ENCODE measurements at places on chromosomes 11 and 22.
A peak's percentile ranks its signal among the peaks of the same experiment; 100 is the strongest.

GRCh38 chr11:3156661-3157311 is 8.3 kb downstream of the OSBPL5 start:
- H3K27me3 ChIP-seq: no peaks in the 10 kb centered on the region
- H3K4me3 ChIP-seq: no peak overlapping the region
- no peak overlapping the region for H3K27ac ChIP-seq
- H3K4me1 ChIP-seq: no peaks in the 10 kb centered on the region

DNA sequence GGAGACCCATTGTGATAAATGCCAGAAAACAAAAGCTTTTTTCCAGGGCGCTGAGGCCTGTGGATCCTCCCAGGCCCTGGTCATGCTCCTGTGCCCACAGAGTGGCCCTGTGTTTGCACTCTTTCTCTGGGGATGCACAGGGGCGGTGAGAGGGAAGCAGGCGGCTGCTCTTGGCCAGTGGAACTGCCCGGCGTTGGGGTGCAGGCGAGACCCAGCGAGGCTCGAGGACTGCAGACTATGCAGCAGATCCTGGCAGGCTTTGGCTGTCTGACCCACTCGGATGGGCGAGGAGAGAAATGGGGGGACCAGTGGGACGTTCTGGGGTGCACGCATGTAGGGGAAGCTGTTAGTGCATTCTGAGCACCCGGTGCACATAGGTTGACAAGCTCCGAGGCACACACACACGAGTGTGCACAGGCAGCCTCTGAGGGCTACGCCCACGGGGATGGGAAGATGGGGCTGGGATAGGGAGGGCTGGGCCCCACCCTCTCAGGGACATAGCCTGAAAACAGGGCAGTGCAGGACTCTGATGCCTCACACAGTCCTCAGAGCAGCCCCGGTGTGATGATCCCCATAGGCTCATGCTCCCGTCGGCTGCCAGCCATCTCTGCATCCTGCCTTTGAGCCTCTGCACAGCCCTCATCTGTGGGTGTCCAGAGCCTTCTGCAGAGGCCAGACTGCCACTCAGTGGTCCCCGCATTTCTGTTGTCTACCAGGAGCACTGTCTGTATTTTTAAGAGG is 1233.5 kb downstream of the BRD1 start:
- H3K36me3 ChIP-seq: no peaks in the 10 kb centered on the region
- no peaks in the 10 kb centered on the region for H3K4me1 ChIP-seq
- H3K27me3 ChIP-seq: no peaks in the 10 kb centered on the region
- no peak overlapping the region for H3K4me3 ChIP-seq

- no peaks in the 10 kb centered on the region for H3K27me3 ChIP-seq
- DNase-seq: no peak
- no peak overlapping the region for H3K27ac ChIP-seq
- H3K4me3 ChIP-seq: no peak overlapping the region
- no peaks in the 10 kb centered on the region for H3K36me3 ChIP-seq
These were observed 89.5 kb upstream of the HTATIP2 start for GRCh38 chr11:20274031-20274430.

GRCh38 chr11:132424433-132424832 is 1054.0 kb downstream of the NTM start:
- H3K4me3 ChIP-seq: no peak overlapping the region
- no peaks in the 10 kb centered on the region for H3K27me3 ChIP-seq

- H3K36me3 ChIP-seq: peaks cover 17% of the 10 kb centered on the region
- no peaks in the 10 kb centered on the region for H3K27me3 ChIP-seq
- H3K4me3 ChIP-seq: no peak overlapping the region
- H3K4me1 ChIP-seq: peaks cover 96% of the 10 kb centered on the region
- no peak for DNase-seq
These were observed 10.0 kb downstream of the CD6 start for GRCh38 chr11:60981515-60981914.

DNA sequence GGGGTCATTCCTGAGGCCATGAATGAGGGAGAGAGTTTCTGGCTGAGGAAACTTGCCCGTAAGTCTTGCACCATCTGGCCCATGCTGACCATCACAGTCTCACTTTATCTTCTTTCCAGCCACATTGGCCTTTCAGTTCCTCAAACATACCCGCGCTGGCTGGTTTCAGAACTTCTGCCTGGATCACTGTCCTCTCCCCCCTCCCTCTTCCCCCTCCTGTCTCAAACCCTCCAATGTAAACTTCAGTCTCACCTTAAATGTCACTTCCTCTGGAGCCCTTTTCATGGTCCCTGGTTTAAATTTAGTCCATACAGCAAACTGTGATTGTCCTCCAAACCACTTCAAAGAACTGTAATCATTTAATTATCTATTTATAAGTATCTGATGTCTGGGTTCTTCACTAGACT is 3.7 kb upstream of the TMEM109 start:
- peaks cover 44% of the 10 kb centered on the region for H3K4me1 ChIP-seq
- no peaks in the 10 kb centered on the region for H3K27me3 ChIP-seq
- no peak overlapping the region for H3K4me3 ChIP-seq
- no peak overlapping the region for H3K27ac ChIP-seq
- DNase-seq: no peak

GRCh38 chr11:118437208-118438125 is 1.2 kb downstream of the KMT2A start:
- DNase-seq: peak; percentile 38
- H3K27me3 ChIP-seq: no peaks in the 10 kb centered on the region
- H3K27ac ChIP-seq: peak overlapping the region; percentile 92

DNA sequence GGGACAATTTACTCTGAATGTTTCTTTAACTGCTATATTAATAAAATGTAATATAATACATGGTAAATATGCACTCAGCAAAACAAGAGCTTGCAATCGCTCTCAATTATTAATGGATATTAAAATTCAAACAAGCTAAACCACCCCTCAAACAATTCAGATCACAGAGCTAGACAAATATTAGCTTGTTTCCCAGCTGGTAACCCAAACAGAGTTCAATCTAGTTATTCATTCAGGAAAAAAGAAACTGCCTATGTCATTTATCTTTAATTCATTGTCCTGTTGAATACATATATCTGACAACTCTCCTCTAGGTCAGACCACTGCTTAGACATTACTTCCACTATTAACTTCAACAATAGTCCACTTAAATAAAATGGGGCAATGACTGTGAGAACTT is 78.7 kb downstream of the SERGEF start:
- H3K4me3 ChIP-seq: no peak overlapping the region
- no peaks in the 10 kb centered on the region for H3K4me1 ChIP-seq
- H3K36me3 ChIP-seq: no peaks in the 10 kb centered on the region
- H3K27me3 ChIP-seq: no peaks in the 10 kb centered on the region
- H3K27ac ChIP-seq: no peak overlapping the region

DNA sequence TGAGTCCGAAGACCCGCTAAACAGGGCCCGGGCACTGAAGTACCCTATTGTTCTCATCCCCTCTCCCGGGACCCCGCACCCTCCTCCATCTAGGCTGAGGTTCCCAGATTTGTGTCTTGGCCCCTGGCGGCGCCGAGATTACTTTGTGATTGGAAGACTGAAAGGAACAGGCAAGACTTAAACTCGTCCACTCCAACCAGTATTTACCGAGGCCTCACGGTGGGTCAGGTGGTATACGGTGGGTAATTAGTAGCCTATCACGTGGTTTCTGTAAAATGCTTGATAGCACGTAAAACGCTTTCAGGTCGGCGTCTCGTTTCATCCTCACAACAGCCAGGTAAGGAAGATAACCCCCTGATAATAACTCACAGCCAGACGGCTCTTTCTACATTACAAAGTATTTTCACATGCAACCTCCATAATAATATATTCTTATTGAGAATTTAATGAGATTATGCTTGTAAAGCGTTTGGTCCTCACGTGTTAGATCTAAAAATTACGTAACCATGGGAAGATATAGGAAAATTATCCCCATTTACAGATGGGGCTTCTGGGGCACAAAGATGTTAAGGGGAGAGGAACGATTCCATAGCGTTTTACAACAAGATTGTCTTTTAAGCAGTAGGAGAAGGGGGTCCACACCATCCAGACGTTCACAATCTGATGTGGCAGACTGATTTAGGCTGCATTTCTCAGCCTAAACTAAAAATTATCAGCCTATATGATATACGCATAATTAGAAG is 642 bp upstream of the PIK3C2A start:
- peak overlapping the region; percentile 80 for H3K27ac ChIP-seq
- no peaks in the 10 kb centered on the region for H3K36me3 ChIP-seq
- peak; percentile 66 for DNase-seq
- H3K4me3 ChIP-seq: peak overlapping the region; percentile 79
- H3K27me3 ChIP-seq: no peaks in the 10 kb centered on the region

GRCh38 chr22:20599117-20599516 is 91.7 kb downstream of the MED15 start:
- H3K36me3 ChIP-seq: no peaks in the 10 kb centered on the region
- DNase-seq: no peak
- no peak overlapping the region for H3K27ac ChIP-seq
- no peaks in the 10 kb centered on the region for H3K4me1 ChIP-seq
- H3K27me3 ChIP-seq: no peaks in the 10 kb centered on the region

- no peaks in the 10 kb centered on the region for H3K27me3 ChIP-seq
- no peak for DNase-seq
- no peak overlapping the region for H3K27ac ChIP-seq
- H3K4me1 ChIP-seq: no peaks in the 10 kb centered on the region
- no peaks in the 10 kb centered on the region for H3K36me3 ChIP-seq
These were observed 70.6 kb downstream of the ARHGAP42 start for GRCh38 chr11:100757646-100758045.

DNA sequence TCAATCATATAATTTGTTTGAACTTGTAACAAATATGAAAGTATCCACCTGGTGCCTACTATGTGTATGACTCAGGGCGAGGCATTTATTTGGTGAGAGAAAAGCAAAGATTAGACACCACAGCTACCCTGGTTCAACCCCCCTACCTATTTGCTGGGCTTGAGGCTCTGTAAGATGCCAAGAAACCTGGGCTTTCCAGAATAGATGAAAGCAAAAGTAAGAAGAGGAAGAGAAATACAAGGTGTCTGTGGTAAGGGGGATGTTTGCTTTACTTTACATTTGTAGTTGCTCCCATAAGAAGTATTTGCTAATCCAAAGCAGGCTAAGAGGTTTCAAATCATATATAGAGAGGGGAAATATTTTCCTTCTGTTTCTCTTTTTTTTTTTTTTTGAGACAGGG is 61.7 kb downstream of the DDI1 start:
- no peaks in the 10 kb centered on the region for H3K36me3 ChIP-seq
- DNase-seq: no peak
- no peak overlapping the region for H3K27ac ChIP-seq
- H3K27me3 ChIP-seq: no peaks in the 10 kb centered on the region
- H3K4me1 ChIP-seq: no peaks in the 10 kb centered on the region

DNA sequence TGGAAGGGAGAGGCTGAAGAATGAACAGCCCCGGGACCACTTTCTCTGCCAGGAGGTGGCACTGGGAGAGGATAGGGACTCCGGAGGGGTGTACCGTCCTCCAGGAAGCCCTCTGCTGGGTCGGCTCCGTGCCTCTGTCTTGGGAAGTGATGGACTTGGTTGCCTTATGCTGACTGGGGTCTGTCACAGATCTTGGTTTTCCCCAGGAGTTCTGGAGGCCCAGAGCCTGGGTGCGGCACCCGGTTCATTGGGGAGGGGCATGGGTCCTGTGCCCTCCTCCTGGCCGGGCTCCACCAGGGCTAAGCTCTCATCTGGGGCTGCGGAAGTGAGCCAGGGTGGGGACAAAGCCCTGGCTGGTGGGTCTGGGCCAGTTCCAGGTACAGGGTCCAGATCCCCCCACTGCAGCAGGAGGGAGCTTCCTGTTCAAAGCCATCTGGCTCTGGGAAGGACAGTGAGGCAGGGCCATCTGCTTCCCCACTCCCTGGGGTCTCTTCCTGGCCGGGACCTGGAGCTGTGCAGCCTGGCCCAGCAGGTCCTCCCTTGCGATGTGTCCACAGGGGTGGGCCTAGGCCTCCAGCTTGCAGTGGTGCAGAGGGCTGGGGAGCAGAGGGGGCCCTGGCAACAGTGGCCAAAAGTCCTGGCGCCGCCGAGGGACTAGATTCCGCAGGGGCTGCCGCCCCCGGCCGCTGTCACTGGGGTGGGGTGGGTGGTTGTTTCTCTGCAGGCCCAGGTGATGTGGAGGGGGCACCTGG is 1.1 kb upstream of the AP2A2 start:
- H3K27me3 ChIP-seq: no peaks in the 10 kb centered on the region
- DNase-seq: no peak
- H3K36me3 ChIP-seq: no peaks in the 10 kb centered on the region
- no peak overlapping the region for H3K27ac ChIP-seq
- H3K4me3 ChIP-seq: no peak overlapping the region
- H3K4me1 ChIP-seq: peaks cover 33% of the 10 kb centered on the region

- H3K27ac ChIP-seq: no peak overlapping the region
- no peaks in the 10 kb centered on the region for H3K27me3 ChIP-seq
- no peaks in the 10 kb centered on the region for H3K36me3 ChIP-seq
- no peak for DNase-seq
These were observed 540.0 kb downstream of the SOX6 start for GRCh38 chr11:15816260-15816871.

GRCh38 chr11:26137651-26138050 is 194.3 kb upstream of the ANO3 start:
- H3K27me3 ChIP-seq: no peaks in the 10 kb centered on the region
- no peak overlapping the region for H3K4me3 ChIP-seq
- no peaks in the 10 kb centered on the region for H3K4me1 ChIP-seq
- no peak for DNase-seq
- H3K36me3 ChIP-seq: no peaks in the 10 kb centered on the region

- H3K36me3 ChIP-seq: no peaks in the 10 kb centered on the region
- no peak overlapping the region for H3K27ac ChIP-seq
- no peaks in the 10 kb centered on the region for H3K27me3 ChIP-seq
- no peak for DNase-seq
- H3K4me3 ChIP-seq: no peak overlapping the region
These were observed 38.6 kb downstream of the IGF2 start for GRCh38 chr11:2100361-2101170.

GRCh38 chr22:46776876-46777608 is 14.6 kb downstream of the TBC1D22A start:
- no peak for DNase-seq
- peak overlapping the region; percentile 73 for H3K27ac ChIP-seq
- H3K36me3 ChIP-seq: no peaks in the 10 kb centered on the region
- no peak overlapping the region for H3K4me3 ChIP-seq

GRCh38 chr11:8754241-8754640 is 71.6 kb downstream of the RPL27A start:
- no peak overlapping the region for H3K4me3 ChIP-seq
- H3K27me3 ChIP-seq: peaks cover 5% of the 10 kb centered on the region
- DNase-seq: no peak
- H3K27ac ChIP-seq: no peak overlapping the region
- no peaks in the 10 kb centered on the region for H3K36me3 ChIP-seq
